NCI-H1105 (cell line): ENCODE measurements at places on chromosomes 2 and 18.

DNA sequence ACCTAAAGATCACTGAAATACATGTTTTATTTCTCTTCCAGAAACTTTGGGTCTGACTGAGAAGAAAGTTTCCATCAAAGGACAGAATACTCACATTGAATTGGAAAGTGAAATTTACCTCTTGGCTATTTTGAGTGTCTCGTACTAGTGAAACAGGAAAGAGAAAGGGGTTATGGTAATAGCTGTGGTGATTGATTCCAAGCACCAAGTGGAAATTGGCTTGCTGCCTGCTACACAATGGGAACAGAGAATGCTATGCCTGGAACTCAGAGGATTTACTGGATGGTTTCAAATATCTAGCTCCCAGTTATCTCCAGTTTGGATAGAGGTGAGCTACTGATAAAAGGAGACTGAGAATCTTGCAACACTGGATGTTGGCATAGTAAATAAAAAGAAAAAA is 492.8 kb upstream of the FSIP2 start:
- DNase-seq = no peak

DNA sequence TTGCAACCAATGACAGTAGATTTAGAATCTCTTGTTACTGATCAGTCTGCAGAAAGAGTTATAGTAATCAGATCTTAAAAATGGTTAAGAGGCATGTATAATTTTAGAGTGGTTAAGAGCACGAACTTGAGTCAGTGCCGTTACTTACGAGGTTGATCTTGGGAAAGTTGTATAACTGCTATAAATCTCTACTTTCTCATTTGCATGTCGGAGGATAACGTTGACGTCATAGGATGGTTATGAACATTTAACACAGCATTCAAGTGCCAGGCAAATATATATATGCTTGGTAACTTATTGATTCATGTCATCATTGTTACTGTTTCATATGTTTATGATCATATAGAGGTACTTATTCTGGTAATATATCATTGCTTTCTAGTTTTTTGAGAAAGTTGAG is 146.2 kb downstream of the ARHGAP28 start:
- DNase-seq = no peak

GRCh38 chr2:17821535-17822444 is 5.5 kb downstream of the MSGN1 start:
- DNase-seq = no peak

GRCh38 chr2:70580352-70580751 is 26.7 kb upstream of the TGFA start:
- DNase-seq = no peak

DNA sequence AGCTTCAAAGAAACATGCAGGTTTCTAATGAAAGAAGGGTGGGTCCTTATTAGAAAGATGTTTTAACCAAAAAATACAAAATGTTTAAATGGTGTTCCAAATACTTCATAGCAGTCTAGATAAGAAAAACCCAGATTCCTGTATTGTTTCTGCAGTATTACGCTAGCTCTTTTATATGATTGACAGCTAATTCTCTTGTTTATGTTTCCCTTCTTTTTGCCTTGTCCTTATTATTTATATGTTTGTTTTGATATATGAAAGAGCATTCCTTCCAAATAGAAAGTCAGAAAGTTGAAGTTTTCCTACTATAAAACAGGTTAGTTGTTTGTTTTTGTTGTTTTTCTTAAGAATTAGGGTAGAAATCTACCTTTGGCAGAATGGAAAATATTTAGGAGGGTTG is 41.1 kb upstream of the PNPT1 start:
- no peak for DNase-seq
